ENCODE measurements at places on chromosomes 1 and 21. TPM values are rescaled to one million over a fixed set of nuclear protein-coding genes. Genes with fewer than 3 reads are reported as not detected.

DNA sequence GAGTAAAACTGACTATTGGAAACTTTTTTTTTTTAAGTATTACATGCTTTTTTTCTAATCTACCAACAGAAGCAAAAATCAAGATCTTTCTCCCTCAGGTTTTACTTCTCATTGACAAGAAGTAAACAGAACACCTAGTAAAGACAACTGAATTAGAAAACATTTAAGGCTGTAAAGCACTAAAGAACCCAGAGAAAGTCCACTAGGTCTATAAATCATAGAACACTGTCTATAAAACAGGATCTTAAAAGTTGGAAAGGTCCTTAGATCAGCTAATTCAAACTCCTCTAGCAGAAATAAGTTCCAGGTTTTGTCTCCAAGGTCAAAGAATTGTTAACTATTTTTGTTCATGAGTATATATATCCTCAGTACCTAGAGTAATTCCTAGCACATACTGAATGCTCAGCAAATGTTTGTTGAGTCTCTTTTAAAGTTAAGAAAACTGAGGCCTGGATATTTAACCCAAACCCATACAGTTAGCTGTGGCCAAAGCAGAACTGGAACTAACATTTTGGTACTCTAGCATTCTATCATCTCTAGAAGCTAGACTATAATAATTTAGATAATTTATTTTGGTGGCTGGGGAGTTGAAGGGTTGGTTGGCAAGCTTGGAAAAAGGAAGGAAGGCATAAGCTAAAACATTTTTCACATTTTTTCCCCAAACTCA is 3.0 kb downstream of the EPS15 start:
- DNase-seq = no peak

- no peak for DNase-seq
Measured at GRCh38 chr21:34201001-34201400, 127.6 kb downstream of the MRPS6 start.

DNA sequence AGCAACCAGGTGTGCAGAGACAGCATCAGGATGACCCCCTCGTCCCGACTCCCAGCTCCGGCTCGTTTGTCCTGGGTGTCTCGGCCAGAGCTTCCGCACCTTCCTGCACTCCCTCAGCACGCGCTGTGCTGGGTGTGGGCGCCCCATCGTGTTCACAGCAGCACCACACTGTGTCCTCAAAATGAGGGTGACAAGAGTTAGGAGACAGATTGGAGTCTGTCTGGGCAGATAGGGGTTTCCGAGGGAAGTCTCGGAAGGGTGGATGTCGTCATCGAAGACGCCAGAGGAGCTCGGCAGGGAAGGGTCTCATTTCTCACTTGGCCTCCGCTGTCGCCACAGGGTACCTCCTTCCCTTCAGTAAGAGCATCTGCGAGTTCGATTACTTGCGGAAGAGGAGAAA is 4.1 kb downstream of the CCDC27 start:
- no peak for DNase-seq

DNA sequence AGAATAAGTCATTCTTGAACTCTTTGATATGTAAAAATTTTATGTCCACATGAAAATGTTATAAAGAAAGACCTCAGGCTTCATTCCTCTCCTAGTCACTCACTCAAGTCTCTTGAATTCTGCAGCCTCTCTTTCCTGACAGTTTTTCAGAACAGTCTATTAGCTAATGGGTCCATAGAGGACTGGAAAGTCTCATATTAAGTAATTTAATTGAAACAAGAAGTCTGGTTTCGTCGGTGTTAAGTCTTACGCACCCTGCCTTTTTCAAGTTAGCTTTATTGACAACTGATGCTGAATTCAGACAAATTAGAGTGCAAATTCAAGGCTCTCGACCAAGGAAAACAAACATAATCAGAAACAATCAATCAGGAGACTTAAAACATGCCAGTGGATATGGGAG is 105.8 kb downstream of the GREM2 start:
- DNase-seq = no peak

GRCh38 chr1:40838045-40838979 is 23.9 kb downstream of the CITED4 start:
- no peak for DNase-seq

The BMP8B gene
- not detected for total RNA-seq

- no peak for DNase-seq
Measured at GRCh38 chr1:206435445-206435844, 34.8 kb upstream of the IKBKE start.

DNA sequence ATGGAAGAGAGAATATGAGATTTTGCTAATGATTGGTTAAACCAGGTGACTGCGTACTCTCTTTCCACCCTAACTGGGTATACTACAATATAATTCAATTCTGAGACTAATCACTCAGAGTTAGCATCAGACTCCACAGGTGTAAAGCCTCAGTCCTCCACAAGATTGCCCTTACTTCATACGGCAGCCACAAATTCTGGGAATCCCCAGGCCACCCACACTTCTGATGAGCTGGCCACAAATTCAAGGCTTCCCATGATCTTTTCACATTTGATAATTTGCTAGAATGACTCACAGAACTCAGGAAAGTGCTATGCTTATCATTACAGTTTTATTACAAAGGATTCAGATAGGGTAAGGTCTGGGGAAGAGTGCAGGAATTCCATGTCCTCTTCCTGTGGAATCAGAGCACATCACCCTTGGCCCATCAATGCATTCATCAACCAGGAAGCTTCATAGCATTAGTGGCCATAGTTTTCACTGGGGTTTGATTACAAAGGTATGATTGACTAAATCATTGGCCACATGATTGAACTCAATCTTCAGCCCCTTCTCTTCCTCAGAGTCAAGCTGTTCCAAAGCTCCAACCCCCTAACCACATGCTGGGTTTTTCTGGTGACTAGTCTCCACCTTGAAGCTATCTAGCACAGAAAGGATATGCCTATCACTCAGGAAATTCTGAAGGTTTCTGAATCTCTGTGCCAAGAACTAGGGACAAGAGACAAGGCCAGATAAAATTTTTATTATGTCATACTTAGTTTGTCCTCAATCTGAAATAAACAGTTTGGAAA is 131.7 kb downstream of the HHIPL2 start:
- DNase-seq = no peak

GRCh38 chr1:77143529-77144121 is 75.6 kb downstream of the PIGK start:
- no peak for DNase-seq

The MARK1 gene
- total RNA-seq = not detected

DNA sequence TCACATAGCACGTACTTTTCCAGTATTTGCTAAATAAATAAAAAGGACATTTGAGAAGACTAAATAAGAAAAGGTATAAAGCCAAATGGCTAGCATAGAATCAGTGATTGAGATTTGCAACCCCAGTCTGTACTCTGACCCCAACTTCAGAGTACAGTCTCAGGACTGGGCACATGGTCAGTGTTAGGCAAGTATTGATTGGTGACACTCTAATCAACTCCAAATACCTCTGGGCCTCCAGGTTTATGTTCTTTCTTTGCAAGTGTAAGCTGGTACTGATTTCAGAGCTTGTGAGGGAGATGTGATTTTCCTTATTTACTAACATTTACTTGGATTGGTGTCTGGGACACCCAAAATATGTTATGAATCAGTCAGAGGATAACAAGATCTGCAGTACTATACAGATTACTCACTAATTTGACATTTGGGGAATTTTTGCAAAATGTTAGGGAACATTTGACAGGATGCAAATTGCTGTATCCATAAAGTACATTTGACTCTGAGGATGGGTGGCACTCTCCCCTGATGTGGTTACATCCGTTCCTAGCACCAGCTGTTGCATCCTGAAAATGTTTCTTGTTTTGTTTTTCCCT is 34.2 kb downstream of the LMO4 start:
- peak; percentile 25 for DNase-seq

- DNase-seq = no peak
Measured at GRCh38 chr1:42937836-42938644, 20.6 kb downstream of the SLC2A1 start.

The MRAP gene
- total RNA-seq = not detected

DNA sequence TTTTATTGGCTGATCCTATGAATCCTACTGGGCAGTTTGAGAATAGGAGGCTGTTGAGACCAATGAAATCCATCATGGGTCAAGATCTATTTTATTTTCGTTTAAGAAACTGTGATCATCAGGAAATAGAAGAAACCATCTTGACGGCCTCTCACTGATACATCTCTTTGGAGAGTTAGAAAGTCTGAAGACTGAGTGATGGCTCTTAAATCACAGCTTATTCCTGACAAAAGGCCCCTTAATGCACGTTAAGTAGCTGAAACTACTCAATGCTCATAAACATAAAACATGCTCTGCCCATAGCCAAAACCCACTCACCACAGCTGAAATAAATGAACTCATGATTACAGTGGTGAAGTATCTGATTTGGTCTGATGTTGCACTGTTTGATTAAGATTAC is 784.5 kb upstream of the NEGR1 start:
- no peak for DNase-seq

GRCh38 chr1:44251989-44252671 is 38.9 kb downstream of the DMAP1 start:
- no peak for DNase-seq

DNA sequence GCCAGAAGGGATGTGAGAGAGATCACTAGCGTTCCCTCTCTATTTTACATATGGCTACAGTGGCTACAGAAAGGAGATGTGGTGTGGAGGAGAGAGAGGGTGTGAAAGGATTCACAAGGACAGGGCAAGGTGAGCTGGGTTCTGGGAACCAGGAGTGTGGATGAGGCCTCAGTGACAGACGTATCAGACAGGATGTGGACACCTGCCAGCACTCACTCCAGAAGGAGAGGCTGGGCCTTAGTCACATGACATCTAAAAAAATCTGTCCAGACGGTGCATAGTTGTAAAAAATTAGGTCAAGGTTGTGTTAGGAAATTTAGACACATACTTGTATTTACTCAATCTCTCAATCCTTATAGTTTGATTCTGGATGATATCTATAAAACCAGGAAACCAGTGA is 10.6 kb downstream of the TRIM67 start:
- DNase-seq = no peak

GRCh38 chr1:6443339-6444115 is 19.0 kb downstream of the ESPN start:
- DNase-seq = no peak

The GPR37L1 gene
- total RNA-seq = not detected

- DNase-seq = no peak
Measured at GRCh38 chr21:36785615-36786014, 86.7 kb downstream of the SIM2 start.

- DNase-seq = no peak
Measured at GRCh38 chr1:12272770-12273169, 42.9 kb downstream of the VPS13D start.

GRCh38 chr21:27534206-27534605 is 567.3 kb upstream of the ADAMTS5 start:
- DNase-seq = no peak

The KRTAP12-2 gene
- not detected for total RNA-seq

GRCh38 chr1:74652711-74653139 is 20.9 kb downstream of the ERICH3 start:
- DNase-seq = peak; percentile 81

The LCK gene
- not detected for total RNA-seq

DNA sequence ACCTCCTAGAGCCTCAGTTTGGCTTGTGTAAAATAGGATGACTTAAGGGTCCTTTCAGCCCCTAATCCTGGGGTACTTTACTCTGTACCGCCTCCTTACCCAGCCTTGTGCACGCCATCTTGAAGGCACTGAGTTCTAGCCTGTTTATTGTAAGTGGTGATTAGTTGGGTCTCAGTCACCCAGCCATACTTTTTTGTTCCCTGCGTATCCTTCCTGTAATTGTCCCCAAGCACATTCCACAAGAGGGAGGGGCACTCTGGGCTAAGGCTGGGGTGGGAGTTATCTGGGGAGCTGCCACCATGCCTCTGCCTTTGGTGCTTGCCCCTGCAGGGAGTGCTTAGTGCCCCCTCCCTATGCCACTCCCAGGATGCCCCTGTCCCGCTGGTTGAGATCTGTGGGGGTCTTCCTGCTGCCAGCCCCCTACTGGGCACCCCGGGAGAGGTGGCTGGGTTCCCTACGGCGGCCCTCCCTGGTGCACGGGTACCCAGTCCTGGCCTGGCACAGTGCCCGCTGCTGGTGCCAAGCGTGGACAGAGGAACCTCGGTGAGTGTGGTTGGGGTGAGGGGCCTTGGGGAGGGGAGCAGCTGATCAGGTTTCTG is 856 bp downstream of the FDPS start:
- DNase-seq = no peak

Measured in HFFc6 (cell line).